ENCODE measurements at places on chromosomes 4 and X.

GRCh38 chr4:2662598-2662997 is 93.5 kb downstream of the TNIP2 start:
- DNase-seq = no peak

DNA sequence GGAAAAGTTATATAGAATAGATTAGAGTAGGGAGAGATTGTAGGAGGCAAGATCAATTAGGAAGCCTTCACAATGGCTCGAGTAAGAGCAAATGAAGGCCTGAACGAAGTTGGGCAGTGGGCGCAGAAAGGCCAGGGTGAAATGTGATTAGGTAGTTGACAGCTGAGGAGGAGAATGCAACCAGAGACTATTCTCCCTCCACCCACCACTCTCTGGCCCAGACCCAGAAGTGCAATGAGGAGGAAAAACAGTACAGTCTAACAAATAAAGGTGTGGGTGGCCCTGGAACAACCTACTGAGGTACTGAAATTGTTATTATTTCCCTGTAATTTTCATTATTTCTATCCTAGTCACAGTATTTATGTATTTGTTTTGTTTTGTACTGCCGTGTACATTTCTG is 176.7 kb downstream of the SLC39A8 start:
- no peak for DNase-seq

- peak; percentile 24 for DNase-seq
Observed at GRCh38 chr4:185201977-185202962, 1.5 kb downstream of the CFAP97 start.

DNA sequence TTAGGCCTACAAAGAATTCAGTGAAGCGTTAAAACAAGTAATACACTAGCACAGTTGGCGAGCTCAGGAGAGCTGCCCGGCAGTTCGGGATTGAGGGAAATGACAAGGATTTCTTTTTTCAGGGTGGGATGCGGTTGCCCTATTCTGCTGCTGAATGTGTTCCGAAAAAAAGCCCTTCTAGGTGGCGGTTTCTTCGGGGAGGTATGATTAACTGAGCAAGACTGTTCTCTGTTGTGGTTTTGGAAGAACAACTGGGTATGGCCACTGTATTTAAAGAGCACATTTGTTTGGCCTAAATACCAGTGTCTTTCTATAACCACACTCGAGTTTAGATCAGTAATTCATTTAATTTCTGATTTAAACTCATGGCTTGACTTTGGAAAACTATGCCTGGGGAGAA is 459.7 kb upstream of the FAT1 start:
- no peak for DNase-seq

DNA sequence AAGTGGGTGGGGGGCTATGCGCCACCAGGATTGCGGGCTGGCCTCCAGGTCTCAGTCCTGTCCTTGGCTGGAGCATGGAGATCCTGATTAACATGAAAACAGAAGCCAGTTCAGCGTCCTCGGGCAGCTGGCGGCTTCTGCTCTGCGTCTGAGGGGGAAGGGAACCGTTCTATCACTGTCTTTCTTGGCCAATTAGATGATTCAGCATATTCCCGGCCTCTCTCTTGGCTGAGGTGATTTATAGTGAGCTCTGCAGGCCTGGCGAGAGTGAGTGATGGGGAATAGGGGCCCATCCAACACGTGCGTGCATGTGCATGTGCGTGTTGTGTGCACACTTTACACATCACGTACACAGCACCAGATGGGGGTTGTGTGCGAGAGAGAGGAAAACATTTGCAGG is 145.8 kb upstream of the ATP6AP2 start:
- DNase-seq = no peak
